ENCODE measurements at places on chromosomes 2 and 18. TPM values are rescaled to one million over a fixed set of nuclear protein-coding genes. Genes with fewer than 3 reads are reported as not detected.

GRCh38 chr2:27903649-27904404 lies 13.3 kb downstream of the BABAM2 start:
- DNase-seq: no peak

DNA sequence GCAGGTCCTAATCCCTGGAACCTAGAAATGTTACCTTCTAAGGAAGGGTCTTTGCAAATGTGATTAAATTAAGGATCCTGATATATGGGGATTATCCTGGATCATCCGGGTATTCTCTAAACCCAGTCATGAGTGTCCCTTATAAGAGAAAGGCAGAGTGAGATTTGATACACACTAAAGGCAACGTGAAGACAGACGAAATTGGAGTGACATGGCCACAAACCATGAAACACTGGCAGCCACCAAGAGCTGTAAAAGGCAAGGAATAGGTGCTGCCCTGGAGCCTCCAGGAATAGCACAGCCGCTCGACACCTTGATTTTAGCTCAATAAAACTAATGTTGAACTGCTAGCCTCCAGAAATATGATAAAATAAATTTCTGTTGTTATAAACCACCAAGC lies 45.0 kb downstream of the TPGS2 start:
- DNase-seq: no peak

DNA sequence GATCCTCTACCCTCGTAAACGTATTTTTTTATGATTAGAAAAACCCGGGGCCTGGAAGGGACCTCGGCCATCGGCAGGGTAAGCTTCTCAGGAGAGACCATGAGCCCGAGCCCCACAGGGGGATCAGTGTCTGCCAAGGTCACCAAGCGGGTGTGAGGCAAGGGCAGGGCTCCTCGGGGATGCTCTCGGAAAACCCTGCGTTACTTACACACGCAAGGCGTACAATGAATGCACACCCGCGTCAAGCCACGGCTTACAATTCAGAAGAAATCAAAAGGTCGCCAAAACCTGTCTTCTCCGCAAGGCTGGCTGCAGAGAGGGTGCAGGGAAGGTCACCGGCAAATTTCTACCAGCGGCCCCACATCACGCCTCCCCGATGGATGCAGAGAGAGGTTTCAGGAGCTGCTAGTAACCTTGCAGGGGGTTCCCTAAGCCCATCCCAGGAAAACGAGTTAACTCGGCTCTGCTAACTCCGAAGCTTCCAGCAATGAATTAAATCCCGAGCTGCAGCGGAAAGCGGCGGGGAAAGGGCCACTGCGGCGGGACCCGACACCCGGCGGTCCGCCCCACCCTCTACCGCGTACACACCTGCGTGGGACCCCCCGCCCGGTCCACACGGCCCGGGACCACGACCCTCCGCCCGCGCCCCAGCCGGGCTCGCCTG lies 638 bp downstream of the ST3GAL5 start:
- DNase-seq: peak; percentile 36

The CRYBA2 gene
- polyA plus RNA-seq: not detected

The SAG gene
- polyA plus RNA-seq: not detected

Data from immature natural killer cell (primary cell).